Right hindlimb (tissue), 1 donor: ENCODE measurements at places on chromosomes 4 and X.

GRCh38 chrX:20230406-20230805 lies 36.3 kb downstream of the RPS6KA3 start:
- DNase-seq = no peak

GRCh38 chr4:81040012-81040659 lies 9.6 kb downstream of the BMP3 start:
- no peak for DNase-seq

GRCh38 chr4:174358410-174358809 lies 74.7 kb downstream of the CEP44 start:
- no peak for DNase-seq

DNA sequence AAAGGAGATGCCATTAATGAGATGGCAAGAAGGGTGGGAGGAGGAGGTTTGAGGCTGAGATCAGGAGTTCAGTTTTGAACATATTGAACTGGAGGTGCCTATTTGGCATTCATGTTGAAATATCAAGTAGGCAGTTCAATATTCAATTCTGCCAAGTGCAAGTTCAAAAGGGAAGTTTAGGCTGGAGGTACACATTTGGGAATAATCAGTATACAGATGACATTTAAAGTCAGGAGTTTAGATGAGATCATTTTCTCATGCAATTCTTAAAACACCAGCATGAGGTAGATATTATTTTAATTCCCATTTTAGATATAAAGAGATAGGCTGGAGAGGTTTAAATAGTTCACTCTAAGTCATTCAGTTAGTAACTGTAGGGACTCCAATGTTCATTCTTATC lies 26.1 kb downstream of the COQ2 start:
- DNase-seq = no peak

GRCh38 chrX:8629871-8630270 lies 102.1 kb downstream of the ANOS1 start:
- DNase-seq = no peak

DNA sequence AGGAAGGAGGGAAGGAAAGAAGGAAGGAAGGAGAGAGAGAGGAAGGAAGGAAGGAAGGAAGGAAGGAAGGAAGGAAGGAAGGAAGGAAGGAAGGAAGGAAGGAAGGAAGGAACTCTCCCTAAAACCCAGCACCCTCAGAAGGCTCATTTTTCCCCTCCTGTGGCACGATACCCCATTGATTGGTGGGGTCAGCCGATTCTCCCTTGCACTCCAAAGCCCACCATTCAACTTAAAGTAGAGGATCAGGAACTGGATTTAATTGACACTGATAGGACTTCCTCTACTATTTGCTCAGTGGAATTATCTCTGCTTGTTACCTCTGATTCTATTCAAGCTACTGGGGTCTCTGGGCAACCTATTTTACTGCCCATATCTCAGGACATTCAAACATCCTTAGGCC lies 199.2 kb upstream of the MAOA start:
- no peak for DNase-seq

- no peak for DNase-seq
Observed at GRCh38 chr4:20493761-20494353, 206.4 kb upstream of the PACRGL start.

DNA sequence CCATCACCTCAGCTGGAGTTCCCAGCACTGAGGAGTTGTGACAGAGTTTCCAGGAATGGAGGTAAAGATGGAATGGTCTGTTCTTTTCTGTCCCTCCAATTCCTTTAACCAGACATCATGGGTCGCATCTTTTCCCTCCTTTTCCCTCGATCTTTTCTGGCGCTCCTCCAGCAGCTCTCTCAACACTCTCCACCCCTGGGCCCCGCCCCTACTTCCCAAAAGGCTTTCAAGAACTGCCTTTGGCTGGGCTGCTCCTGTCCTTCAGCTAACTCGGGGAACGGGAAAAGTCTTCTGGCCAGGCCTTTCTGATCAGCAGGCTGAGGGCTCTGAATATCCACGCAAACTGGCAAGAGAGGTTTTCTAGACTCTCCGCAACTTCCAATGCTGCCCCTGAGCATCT lies 34.0 kb downstream of the UTP14A start:
- peak; percentile 27 for DNase-seq
